ENCODE measurements at places on chromosomes 7 and 10. TPM values are rescaled to one million over a fixed set of nuclear protein-coding genes. Genes with fewer than 3 reads are reported as not detected.

- DNase-seq, result no peak
These were observed 95.0 kb downstream of the CDCA7L start for GRCh38 chr7:21850531-21851285.

CTAGE8 gene
- total RNA-seq, result 2.9 TPM

DNA sequence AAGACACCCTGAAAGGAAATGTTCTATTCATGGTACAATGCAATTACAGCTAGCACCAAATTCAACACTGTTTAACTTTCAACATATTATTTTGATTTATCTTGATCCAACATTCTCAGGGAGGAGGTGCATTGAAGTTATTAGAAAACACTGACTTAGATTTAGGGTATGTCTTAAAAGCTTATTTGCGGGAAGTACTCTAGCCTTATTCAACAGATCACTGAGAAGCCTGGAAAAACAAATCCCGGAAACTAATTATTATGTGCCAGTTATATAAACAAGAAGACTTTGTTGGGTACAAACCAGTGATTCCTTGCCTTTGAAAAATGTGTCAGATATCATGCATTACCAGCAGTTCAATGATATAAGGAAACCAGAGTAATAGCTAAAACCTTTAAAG is 160.1 kb downstream of the CFTR start:
- DNase-seq, result no peak

DNA sequence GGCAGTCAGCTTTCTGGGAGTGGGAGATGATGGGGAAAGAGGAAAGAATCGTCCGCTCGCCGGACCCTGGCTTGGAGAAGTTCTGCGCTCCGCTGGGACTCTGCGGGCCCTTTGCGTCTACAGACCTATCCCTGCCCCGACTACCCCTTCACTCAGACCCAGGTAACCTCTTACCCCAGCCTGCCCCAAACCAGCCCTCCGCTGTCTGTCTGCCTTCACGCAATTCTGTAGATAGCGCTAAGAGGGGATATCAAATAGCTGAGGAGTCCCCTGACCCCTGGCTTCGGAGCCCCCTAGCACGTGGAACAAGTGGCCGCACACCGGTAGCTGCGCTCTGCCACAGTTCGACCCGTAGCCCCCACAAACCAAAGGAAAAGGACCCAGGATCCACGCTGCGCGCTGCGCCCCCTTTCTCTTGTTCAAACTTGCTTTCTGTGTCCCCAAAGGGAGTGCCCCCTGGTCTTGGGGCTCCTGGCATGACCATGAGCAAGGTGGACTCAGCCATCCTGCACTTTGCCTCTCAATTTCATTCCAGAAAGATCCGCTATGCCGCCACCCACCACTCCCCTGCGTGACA is 7.0 kb downstream of the HOXA4 start:
- peak; percentile 12 for DNase-seq

GRCh38 chr7:24501009-24501408 is 72.2 kb upstream of the PALS2 start:
- no peak for DNase-seq

GRCh38 chr7:2045559-2046405 is 187.0 kb downstream of the MAD1L1 start:
- no peak for DNase-seq

- DNase-seq, result no peak
These were observed 120.1 kb downstream of the DYNC2I1 start for GRCh38 chr7:158976468-158976848.

ZNRF2 gene
- 18.9 TPM for total RNA-seq

DNA sequence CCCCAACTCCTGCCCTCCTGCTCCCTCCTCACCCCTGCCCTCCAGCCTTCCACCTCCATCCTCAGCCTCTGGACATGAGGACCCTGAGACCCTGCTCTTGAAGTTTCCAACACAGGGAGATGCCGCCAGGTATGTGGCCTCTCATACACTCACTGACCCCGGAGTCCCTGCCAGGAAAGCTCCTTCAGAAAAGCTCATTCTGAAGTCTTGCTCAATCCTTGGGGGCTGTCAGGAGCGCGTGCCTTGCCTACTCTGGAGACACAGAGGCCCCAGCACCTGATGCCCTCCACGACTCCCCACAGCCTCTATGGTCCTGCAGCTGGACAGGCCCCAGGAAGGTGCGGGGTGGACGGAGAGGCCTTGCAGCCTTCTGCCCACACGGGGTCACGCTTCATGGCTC is 11.0 kb downstream of the NUDT1 start:
- DNase-seq, result no peak

GRCh38 chr7:111730476-111731300 is 168.4 kb upstream of the IMMP2L start:
- no peak for DNase-seq

DNA sequence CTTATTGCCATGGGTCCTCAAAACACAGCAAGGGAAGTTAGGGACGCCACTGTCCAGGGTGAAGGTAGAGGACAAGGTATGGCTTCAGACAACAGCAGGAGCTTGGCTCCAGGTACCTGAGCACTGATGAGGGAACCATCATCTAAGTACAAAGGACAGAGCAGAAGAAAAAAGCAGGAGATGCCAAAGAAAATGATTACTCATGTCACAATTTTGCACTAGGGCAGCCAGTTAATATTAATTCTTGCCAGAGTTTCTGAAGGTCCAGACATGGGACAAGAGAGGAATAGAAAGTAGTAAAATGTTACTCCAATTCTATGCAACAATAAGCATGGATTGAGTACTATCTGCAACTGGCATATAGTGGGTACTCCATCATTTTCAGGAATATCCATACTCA is 14.1 kb downstream of the PTN start:
- no peak for DNase-seq
